ENCODE measurements at places on chromosomes 2 and 18.

DNA sequence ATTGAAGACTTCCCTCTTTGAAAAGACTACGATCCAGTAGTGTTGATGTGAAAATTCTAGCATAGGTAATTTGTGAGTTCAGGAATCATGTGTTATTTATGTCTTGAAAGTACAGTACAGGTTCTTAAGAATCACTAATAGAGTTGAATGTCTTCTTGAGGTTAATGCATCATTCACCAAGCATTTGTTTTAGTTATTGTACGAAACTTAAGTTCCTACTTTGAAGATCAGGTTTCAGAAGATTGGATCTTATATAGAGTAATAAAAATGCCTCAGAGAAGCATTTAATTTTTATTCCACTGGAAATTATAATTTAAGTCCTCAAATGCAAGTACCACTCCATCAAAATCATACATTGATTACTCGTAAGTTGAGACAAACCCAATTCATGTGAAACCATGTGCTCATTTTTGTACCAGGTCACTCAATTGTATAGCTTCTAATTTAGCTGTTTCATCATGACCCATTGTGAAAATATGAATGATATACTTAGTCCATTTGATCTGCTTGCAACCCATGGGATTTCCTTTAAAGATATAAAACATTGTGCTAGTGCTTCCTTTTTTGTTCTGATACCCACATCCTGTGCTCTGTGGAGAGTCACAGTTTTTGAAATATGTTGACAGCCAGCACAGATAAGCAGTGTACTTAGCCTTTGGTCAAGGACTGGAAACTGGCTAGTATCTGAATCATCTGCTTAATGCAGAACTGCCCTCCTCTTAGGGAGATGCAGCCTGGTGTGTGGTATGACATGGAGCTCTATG lies 22.5 kb upstream of the RAB27B start:
- DNase-seq, result no peak

DNA sequence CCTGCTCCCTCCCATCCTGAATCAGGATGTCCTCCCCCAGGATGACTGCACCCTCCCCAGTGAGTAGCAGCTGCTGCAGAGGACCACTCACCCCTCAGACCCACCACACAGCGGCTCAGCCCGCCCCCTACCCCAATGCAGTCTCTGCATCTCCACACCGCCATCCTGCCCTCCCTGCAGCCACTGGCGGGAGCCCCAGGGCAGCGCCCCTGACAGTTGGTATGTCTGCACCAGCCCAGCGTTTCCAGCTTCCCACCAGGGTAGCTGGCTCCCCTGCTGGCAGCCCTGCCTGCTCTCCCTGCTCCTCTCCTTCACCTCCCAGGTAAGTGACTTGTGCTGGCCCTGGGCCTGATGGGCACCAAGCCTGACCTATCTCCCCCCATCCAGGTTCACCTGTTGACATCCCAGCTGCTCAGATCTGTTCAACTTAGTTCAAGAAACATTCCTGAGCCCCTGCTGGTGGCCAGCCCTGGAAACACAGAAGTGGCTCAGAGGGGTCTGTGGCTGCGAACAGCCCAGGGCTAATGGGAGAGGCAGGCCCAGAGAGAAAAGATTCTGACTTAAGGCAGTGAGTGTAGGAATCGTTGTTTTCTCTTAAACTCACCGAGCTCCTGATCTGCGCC lies 117.7 kb upstream of the RAB6C start:
- no peak for DNase-seq

- no peak for DNase-seq
Observed at GRCh38 chr2:95266781-95267430, 7.3 kb upstream of the PROM2 start.

DNA sequence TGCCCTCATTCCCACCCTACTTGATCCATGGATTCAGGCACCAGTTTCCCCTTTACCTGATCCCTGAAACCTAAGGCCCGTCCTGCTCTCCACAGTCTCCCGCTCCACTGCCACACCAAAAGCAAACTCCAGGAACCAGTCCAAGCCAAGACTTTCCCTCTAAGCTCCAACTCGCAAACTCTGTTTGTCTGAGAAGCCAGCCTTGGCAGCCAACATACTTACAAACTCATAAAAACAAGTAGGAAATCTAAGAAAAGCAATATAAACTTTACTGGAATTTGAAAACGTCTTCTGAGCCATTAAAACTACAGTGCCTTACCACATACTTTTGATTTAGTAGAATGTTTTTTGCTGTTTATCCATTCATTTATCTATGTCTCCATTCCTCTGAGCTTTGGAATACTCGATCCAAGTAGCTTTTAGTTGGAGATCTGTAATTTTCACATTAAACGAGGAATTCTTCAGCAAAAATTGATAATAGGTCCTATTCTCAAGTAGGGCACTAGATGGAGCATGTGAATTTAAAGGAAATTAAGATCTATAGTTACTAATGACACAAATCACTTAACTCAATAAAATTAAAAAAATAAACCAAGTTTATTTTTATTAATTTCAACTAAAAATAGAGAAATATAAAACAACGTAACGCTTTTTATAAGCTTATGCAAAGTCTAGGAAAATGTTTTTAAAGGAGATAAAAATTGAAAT lies 199.7 kb downstream of the MYO3B start:
- DNase-seq, result no peak

- no peak for DNase-seq
Observed at GRCh38 chr2:236917164-236917563, 168.5 kb upstream of the COPS8 start.

GRCh38 chr2:156380117-156380645 lies 47.7 kb upstream of the NR4A2 start:
- DNase-seq, result no peak

DNA sequence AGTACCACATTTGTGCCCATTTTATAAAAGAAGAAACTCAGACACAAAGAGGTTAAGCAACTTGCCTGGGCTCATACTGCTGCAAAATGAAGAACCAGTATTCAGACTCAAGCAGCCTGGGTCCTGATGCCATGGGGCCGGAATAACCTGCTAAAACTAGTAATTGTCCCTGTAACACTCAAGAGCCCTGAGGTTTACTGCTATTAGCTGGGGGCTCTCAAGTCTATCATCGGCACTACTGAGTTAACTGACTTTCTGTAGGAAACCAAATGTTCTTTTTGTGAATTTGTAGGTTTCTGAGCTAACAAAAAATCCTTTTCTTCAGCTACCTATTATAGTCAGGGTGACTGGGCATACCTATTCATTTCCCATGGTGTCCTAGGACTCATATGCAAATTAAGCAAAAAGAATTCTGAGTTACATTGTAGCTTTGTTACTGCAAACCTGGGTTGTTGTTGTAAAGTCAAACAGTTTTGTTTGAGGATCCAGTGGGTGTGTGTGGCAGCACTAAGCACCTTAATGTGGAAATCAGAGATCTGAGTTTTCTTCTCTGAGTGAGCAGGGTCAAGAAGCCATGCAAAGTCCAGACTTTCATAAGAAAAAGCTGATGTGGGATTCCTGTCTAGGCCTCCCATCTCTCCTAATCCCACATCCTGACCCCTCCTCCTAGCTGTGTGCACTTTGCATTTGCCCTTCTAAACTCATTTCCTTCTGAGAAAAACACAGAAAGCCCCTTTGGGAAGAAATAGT lies 72.4 kb upstream of the TNP1 start:
- DNase-seq, result no peak

DNA sequence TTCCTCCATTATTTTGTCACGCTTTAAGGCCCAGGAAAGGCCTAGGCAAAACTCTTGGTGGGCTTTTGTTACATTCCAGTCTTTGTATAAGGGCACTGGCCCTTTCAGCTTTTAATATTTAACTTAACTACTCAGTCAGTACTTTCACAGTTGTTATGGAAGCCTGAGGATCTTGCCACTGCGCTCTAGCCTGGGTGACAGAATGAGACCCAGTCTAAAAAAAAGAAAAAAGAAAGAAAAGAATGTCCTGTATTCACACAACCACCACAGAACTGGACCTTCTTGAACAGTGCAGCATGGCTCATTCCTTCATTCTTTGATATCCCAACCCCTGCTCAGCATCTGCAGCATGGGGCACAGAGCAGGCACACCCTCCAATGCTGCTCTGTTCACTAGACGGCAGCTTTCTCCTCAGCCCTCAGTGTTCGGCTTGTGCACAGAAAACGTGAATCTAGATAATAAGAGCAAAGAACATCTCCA lies 93.4 kb upstream of the MSH2 start:
- DNase-seq, result no peak

DNA sequence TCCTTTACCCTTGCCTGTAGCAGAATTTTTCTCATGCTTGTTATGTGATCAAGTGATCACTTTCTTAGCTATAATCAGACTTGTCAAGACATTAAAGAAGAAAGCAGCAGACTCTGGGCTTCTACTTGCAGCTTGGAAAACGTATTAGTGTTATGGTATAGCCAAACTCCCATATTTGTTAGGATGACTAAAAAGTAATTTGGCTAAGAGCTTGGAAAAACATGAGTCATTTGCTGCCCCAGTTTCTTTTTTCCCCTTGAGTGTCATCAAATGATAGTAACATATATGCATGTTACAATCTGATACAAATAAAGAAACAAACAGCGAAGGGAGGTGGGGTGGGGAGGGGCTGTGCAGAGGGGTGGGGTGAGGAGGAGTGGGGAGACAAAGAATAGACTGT lies 155.5 kb downstream of the IKZF2 start:
- no peak for DNase-seq

Measured in central memory CD4-positive, alpha-beta T cell (primary cell).